ENCODE measurements at places on chromosomes 11 and 22.

DNA sequence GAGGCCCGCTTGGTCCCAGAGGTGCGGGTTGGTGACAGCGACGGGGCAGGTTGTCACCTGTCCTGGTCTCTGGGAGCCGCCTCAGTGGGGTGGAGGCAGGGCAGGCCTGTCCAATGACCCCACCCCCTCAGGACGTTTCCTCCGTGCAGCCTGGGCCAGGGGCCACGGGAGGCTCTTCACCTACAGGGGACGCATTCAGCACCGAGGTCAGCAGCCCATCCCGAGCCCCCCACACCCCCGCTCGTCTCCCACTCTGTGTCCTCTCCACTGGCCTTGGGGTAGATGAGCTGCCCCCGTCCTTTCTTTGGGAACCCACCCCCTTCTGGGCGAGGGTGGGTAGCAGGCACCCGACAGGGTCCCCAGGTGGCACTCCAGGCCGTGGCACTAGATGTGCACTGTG, 35.7 kb downstream of the BRSK2 start:
- no peak for DNase-seq

- no peak for DNase-seq
Observed at GRCh38 chr11:34549271-34549670, 35.7 kb upstream of the ELF5 start.

DNA sequence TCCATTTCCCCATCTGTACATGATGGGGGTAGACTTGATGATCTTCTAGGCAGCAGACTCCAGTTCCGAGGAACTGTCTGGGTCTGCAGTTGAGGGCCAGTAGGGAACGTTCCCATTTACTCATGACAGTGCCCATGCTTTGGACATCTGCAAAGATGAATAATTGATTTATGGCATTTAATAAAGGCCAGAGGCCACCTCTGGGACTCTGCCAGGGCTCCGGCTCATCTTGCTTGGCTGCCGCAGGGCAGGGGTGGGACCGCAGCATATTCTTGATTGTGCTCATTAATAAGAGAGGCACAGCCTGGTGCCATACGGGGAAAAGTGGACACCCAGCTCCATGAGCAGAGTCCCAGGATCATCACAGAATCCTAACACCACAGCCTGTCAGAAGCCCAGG, 28.1 kb upstream of the KLHL35 start:
- DNase-seq, result no peak

DNA sequence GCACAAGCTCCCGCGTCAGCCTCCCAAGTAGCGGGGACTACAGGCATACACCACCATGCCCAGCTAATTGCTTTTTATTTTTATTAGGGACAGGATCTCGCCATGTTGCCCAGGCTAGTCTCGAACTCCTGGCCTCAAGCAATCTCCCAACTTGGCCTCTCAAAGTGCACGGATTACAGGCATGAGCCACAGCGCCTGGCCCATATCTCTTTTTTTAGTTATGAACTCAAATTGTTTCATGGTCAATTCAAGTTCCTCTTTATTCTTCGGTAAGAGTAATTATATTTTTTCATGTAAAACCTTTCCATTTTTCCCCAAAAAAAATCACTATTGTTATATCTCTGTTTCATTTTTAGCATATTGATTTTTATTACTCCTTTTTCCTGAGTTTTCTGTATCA, 25.5 kb downstream of the FCHSD2 start:
- peak; percentile 51 for DNase-seq

DNA sequence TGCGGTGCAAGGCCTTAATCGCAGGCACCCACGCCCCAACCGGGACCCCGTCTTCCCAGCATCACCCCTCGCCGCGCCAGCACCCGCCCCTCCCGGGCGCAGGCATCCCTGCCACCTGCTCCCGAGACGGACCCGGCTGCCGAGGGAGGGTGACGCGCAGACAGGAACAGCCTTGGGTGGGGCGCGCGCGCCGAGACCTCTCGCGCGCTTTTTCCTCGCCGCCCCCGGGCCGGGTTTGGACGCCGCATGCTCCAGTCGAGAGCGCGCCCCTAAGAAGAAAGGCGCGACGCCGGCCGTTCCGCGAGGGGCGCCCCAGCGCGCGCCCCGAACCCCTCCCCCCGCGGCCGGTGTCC, 504 bp downstream of the CFL1 start:
- DNase-seq, result no peak

- no peak for DNase-seq
Observed at GRCh38 chr11:103536335-103536722, 427.1 kb downstream of the DYNC2H1 start.

DNA sequence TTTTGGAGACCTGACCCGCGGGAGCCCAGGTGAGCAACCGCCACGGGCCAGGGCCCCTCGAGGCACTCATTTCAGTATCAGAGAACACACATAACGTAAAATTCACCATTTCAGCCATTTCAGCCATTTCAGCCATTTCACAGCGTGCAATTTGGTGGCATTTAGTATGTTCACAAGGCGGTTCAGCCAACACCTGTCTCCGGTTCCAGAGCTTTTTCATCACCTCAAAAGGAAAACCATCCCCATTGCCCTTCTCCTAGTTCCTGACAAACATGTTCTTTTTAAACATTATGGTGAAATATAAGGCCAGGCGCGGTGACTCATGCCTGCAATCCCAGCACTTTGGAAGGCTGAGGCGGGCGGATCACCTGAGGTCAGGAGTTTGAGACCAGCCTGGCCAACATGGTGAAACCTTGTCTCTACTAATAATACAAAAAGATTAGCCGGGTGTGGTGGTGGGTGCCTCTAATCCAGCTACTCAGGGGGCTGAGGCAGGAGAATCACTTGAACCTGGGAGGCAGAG, 119.3 kb downstream of the KCNQ1 start:
- no peak for DNase-seq

DNA sequence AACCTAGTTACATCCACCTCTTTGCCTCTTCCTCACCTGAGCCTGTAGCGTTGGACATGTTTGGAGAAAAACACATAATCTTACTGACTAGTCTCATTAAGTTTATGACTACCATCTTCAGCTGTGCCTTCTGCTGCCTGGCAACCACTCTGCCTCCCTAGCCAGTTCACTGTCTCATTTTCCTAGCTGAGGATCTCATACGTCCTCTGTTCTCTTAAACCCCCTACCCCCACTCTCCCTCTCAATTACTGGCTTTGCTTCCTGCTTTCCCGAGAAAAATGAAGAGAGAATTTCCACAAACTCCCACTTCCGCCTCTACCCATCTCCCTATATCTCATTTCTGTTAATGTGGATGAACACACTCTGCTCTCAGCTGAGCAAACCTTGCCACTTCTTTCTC, 239.3 kb upstream of the POU2AF2 start:
- DNase-seq, result no peak

GRCh38 chr11:64268025-64268892, 16.2 kb downstream of the BAD start:
- DNase-seq, result peak; percentile 59

GRCh38 chr22:45503050-45503815, 550 bp downstream of the FBLN1 start:
- DNase-seq, result no peak

DNA sequence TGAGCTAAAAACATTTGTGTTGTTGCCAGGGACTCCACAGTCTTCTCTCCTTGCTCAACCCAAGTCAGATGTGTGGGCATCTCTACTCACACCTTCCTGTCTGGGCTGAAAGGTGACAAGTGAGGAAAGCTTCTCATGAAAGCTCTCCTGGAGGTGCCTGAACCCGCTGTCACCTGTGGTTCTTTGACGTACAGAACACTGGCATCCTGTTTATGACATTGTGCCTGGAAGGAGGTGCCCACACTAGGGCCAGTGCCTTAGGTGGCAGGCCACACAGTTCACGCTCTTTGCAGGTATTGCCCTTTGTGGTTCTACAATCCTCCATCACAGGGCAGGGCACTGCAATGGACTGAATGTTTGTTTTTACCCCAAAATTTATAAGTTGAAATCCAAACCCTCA, 108.5 kb downstream of the CD44 start:
- no peak for DNase-seq

DNA sequence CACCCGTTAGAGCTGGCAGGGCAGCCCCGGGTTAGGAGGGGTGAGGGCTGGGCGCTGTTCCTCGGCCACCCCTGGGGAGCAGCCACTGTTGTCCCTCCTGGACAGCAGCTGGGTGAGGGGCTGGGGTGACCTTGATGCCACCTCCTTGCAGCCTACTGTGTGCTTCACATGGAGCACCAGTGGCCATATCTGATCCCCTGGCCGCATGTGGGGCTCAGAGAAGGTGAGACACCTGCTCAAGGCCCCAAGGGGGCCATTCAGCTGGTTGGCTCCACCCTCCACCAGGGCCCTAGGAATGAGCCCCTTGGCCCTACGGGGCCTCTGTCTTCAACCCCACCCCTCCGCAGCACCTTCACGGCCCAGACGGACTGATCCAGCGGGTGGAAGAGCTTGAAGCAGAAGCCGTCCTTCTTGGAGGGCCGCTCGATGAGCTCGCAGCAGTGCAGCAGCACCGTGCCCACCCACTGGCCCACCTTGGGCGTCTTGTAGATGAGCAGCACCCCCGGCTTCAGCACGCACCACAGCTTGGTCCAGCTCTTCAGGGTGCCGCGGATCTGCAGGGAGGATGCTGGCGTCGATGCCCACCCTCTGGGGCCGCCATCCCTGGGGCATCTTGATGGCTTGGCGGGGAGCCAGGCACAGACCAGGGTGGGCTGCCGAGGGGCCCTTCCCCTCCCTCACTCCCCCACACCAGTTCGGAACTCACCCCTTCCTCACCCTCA, 44.9 kb downstream of the OSBPL5 start:
- no peak for DNase-seq

DNA sequence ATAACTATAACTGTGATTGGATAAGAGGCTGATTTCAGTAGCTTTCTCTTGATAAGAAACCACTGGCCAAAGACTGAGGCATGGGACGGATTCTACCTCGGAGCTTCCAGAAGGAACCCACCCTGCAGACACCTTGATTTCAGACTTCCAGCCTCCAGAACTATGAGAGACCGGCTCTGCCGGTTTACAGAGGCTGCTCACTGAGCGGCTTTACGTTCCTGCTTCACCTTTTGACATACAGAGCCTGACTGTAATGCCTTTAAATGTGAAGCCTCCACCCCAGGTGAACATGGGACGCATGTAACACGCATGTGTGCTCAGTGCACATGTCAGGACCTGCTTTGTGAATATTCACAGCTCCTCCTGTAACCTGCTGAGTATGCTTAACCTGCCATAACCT, 361.5 kb downstream of the CTTN start:
- no peak for DNase-seq

GRCh38 chr11:114088216-114088615, 28.7 kb downstream of the ZBTB16 start:
- no peak for DNase-seq

DNA sequence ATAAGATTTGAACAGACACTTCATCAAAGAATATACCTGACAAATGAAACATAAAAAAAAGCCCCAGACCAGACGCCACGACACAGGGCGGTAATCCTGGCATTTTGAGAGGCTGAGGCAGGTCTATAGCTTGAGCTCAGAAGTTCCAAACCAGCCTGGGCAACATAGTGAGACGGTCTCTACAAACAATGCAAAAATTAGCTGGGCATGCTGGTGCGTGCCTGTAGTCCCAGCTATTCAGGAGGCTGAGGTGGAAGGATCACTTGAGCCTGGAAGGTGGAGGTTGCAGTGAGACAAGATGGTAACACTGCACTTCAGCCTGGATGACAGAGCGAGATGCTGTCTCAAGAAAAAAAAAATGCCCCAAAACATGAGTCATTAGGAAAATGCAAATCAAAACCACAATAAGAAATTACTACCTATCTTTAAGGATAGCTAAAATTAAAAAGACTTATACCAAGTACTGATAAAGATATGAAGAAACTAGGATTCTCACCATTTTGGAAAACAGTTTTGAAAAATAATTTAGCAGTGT, 91.7 kb upstream of the GRAMD1B start:
- DNase-seq, result no peak

- DNase-seq, result no peak
Observed at GRCh38 chr22:37518509-37519267, 527 bp downstream of the CARD10 start.

GRCh38 chr11:2580571-2581001, 119.2 kb downstream of the KCNQ1OT1 start:
- DNase-seq, result no peak

DNA sequence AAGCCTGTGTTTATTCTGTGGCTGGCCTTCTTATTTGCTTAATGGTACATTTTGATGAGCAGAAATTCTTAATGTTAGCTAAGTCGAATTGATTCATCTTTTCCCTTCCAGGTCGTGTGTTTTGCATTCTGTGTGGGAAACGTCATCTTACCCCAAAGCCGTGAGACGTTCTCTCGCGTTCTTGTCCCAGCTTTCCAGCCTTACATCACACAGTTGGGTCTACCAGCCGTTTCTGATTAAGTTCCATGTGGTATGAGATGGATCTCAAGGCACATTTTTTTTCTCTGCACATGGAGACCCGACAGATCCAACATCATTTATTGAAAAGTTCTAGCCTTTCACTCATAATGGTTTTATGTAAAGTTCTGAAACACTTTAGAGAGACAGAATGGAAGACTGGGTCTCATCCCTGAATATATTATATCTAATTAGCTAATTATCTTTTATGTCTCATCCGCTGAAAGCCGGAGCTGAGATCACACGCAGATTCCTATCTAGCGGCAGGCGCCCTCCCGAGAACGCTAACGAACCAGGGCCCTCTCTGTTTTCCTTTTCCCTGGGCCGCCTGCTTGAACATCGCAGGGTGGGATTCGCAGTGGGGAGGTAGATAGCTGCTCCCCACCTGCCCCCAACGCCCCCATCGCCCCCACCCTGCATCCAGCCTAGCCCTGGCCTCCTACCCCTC, 1162.2 kb downstream of the BRD1 start:
- no peak for DNase-seq

DNA sequence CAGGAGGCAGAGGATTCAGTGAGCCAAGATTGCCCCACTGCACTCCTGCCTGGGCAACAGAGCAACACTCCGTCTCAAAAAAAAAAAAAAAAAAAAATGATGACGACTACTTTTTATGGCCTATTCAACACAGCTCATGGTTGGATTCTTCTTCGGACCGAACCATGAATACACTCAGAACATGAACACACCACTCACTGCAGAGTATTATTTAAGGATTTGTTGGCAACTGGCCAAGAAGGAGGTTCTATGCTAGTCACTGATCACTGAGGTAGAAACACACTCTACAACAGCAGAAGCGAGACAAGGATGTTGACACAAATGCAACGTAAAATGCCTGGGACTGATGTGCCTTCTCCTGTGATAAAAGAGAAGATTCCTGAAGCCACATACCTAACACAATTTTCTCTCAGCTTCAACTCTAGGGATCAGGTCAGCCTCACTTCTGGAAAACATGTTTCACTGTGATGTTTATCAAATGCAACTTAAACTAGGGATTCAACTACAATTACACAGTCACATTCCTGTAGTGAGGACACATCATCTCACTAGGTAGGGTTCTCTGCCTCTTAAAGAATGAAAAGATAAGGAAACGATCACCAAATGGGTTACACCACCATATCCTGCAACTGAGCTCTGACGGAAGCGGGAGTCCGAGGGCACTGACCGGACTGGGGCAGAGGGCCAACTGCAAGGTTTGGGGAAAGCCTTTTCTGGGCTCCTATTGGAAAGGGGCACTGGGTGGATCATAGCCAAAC, 82.5 kb downstream of the SGSM3 start:
- DNase-seq, result peak; percentile 18

DNA sequence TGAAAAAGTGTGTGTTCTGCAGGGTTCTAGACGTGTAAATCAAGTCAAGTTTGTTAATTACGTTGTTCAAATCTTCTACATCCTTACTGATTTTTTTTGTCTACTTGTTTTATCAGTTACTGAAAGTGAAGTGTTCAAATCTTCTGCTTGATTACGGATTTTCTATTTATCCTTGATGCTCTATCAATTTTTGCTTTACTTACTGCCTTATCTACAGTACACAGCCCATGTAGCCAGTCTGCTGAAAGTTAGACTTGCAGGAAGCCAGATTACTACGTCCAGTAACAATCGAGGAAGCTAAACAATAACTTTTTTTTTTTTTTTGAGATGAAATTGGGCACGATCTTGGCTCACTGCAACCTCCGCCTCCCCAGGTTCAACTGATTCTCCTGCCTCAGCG, 15.6 kb upstream of the C11orf24 start:
- no peak for DNase-seq

Measured in inflammatory macrophage (primary cell).